ENCODE measurements at places on chromosomes 6 and 20.

- DNase-seq = no peak
These were observed 33.8 kb upstream of the LCA5 start for GRCh38 chr6:79571030-79571367.

GRCh38 chr20:5810800-5811422, 60.7 kb downstream of the SHLD1 start:
- DNase-seq = no peak

DNA sequence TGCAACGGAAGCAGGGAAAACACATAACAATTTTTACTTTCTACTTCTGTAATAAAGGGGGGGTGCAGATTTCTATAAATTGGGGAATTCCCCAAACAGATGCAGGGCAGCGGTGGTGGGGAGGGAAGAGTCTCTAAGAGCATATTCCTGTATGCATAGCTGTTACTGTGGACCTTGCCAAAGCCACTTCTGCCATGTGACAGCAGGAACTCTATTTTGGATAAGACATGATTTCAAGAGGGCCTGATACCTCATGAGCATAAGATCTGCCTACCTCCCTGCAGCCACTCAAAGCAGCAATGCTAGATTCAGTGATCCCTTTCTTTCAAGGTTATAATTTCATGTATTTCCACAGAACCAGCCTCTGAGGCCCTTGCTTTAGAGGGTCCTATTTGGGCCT, 86.2 kb upstream of the CNKSR3 start:
- no peak for DNase-seq

DNA sequence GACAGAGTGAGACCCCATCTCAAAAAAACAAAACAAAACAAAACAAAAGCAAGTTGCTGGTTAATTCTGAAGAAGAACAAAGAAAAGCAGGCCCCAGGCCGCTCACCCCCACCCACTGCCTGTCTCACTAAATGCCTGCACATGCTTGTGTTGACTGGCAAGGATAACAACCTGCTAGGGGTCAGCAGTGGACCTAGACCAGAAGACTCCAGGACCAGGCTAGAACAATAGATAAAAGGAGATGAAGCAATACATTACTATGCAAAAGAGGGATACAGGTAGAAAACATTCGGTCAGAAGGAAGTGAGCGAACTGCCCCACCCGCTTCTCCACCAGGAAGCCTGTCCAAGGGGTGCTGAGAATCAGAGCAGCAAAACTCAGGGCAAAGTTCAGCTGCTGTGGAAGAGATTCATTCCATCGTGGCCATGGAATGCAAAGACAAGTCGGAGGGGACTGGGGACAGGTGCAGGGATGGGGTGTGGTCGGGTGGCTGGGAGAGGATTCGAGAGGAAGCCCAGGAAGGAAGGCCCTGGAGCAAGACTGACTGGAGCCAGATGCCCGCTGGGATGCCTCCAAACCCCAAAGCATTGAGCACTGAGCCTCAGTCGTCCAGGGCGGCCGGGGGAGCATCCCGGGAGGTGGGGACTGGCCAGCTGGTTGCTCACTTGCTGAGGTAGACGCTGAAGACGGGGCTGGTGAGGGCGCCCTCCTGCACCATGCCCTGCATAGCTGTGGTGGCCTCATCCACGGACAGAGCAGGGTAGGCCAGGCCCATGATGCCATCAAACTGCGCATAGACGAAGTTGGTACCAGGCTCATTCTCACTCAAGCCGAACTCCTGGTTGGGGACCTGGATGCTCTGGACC, 5.3 kb downstream of the PGC start:
- DNase-seq = no peak

DNA sequence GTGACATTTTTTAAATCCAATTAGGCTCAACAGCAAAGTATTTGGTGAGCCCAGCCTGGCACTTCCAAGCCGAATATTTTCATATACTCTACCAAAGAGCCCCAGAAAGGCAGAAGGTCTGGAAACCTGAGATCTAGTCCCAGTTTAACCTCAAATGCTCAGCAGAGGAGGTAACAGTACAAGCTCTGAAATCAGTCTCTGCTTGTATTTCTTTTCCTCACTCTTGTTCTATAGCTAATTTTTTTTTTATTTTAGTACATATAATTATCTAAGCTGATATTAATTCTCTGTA, 9.1 kb downstream of the SOD2 start:
- DNase-seq = no peak

DNA sequence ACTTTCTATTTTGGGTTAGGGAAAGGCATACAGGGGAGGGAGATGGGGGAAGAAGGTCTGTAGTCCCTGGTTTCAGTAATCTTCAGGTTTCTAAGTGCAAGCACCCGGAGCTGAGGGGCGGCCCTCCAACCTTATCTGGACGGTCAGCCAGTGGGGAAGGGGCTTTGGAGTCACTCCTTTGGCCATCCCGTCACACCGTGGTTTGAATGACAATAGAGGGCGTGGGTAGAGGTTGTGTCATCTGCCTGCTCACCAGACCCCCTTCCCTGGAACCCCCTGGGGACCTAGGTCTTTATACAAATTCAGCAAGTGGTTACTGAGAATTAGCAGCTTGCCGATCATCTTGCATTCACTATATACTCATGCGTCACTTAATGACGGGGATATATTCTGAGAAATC, 29.1 kb downstream of the STK35 start:
- DNase-seq = no peak

Data from kidney (tissue), 22 donors.